ENCODE measurements at places on chromosomes 5 and 9.

DNA sequence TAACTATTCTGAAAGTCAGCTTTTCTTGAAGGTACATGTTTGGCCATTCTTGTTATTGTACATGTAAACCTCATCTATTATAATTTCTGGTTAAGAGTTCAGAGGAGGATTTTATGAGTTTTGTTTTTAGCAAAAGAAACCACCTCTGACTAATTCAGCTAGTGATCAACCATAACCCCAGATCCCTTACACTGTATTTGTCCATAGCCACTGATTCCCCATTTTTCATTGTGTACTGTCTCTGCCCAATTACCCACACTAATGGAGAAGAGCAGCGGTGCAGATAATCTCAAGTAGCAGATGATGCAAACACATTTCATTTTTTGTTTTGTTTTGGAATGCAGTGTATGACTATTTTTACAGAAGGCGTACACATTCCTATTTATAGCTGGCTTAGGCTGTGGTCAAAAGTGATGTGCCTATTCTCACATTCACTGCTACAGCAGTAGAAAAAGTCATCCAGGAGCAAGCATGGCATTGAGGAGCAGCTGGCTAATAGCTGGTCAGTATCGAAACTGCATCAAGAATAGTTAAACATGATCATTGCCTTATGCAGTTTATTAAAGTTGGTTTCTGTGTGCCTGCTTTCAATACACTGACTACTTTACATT lies 988.3 kb downstream of the DTWD2 start:
- DNase-seq = no peak

- DNase-seq = no peak
Measured at GRCh38 chr5:468401-468800, 25.4 kb downstream of the EXOC3 start.

DNA sequence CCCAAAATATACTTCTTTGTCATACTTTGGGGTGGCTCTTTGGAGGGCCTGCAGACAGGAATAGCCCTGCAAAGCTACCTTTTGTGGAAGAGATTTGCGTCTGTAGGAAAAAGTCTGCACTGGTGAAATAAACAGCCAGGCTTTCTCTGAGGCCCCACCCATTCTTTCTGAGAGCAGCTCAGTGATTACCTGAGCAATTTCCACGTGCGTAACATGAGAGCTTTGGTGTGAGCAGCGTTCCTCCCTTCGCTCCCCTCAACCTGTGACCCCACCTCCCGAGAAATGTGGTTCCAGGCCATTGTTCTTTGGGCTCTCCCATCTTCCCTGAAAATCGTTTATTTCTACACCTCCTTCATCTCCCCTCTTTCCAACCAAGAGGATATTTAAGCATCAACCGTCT lies 23.8 kb upstream of the FBP1 start:
- no peak for DNase-seq

DNA sequence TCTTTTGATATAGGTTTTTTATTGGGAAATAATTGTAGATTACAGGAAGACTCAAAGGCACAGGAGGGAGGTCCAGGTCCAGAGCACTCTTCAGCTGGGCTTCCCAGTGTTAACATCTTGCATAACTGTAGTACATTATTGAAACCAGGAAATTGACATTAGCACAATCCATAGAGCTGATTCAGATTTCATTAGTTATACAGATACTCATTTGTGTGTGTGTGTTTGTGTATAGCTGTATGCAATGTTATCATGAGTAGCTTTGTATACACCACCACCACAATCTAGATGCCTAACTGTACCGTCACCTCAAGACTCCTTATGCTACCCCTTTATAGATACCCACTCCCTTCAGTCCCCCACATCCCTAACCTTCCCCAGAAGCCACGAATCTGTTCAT lies 47.9 kb downstream of the SLC36A1 start:
- DNase-seq = no peak

DNA sequence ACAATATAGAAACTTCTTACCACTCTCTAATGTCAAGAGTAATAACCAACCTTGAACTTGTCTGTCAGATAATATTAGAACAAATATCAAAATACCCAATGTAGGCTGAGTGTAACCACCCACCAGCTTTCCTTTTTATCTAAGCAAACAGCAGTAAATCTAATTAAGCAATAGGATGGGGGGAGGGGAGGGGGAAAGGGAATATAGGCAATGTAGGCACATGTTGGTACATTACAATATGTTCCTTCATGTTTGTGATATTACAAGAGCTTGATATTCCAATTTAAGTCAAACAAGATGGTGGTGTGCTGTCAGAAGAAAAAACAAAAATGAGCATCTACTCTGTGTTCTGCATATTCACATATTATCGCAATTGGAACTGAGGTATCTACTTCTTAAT lies 158.2 kb downstream of the DENND1A start:
- DNase-seq = no peak

DNA sequence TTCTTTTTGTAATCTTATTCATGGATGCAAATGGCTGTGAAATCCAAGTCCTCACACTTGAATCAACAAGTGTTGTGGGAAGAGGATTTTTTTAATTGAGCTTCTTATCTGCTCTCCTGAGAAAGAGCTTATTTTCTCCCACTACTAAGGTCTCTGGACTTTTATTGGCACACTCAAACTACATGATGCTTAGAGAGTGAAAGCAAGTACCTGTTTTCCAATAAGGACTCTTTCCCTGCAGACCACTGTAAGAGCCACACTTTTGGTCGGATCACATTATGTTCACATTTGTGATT lies 546.4 kb upstream of the ARRDC3 start:
- no peak for DNase-seq

GRCh38 chr5:162638849-162639248 lies 571.3 kb downstream of the GABRG2 start:
- no peak for DNase-seq

- DNase-seq = no peak
Measured at GRCh38 chr9:21590058-21590996, 108.2 kb upstream of the IFNE start.

- DNase-seq = no peak
Measured at GRCh38 chr5:159961176-159962160, 45.2 kb downstream of the ADRA1B start.

DNA sequence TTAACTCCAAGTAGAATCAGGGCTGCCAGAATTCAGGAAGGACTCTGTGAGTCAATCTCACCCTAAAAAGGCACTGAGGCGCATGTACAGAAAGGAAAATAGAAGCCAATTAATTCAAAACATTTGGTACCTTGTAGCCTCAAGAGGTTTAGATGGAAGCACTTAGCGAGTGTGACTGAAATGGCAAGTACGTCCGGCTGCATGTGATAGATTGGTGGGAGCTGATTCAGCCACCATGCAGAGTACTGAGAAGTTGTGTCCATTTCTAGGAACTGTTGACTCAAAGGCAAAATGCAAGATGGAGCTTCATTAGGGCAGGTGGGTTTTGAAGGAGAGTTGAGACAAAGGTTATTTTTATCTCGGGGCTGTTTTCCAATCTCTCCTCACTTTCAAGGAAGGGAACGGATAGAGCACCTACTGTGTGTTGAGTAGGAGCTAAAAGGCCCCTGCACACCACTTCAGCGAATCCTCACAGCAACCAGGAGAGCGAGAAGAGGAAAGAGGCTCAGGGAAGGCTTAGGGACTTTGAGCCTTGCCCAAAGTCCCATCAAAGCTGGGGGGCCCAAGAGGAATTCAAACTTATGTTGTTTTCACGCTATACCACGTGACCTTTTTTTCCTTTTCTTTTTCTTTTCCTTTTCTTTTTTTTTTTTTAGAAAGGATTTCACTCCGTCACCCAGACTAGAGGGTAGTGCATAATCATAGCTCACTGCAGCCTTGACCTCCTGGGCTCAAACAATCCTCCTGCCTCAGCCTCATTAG lies 34.6 kb upstream of the CPEB4 start:
- no peak for DNase-seq

DNA sequence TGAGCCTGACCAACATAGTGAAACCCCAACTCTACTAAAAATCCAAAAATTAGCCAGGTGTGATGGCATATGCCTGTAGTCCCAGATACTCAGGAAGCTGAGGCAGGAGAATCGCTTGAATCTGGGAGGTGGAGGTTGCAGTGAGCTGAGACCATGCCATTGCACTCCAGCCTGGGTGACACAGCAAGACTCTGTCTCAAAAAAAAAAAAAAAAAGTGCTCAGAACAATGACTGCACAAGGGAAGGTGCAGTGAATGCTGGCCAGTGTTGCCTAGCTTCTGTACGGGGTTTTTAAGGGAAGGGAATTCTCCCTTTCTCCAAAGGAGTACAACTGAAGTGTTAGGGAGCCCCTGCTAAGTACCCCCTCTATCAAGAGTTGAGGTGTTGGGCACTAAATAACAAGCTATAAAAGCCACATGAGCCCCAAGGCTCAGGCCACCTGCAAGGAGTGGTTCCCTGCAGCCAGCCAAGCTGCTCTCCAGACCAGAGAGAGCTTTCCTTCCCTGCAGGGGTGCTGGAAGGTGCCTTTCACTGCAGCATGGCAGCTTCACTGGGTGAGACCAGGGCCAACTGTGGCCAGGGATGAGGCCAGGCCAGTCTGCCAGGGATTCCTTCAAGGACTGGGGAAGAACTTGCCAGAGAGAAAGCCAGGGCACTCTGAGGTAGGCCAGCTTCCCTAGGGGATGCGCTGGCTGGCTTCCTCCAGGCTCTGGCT lies 14.8 kb downstream of the GADD45G start:
- DNase-seq = no peak

GRCh38 chr5:148791696-148792095 lies 34.7 kb upstream of the ADRB2 start:
- no peak for DNase-seq

- no peak for DNase-seq
Measured at GRCh38 chr9:133341369-133342068, 5.5 kb upstream of the SURF6 start.

GRCh38 chr5:56522169-56522568 lies 289.0 kb upstream of the ANKRD55 start:
- no peak for DNase-seq

DNA sequence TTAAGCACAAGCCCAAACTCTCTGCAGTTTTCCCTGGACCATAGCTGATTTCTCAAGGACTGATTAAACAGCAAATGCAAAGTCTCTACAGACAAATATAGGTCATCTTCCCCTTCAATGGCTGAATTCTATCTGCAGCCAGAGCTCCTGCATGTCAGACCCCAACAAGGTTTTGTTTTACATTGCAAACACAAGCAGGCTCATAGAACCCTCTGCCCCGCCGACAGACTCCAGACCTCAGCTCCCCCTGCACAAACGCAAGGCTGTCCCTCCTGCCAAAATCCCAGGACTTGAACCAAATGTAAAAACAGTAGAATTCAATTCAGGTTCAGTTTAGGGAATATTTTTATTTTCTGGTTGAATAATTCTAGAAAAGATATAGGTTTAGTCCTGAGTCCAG lies 526.7 kb upstream of the TRPC7 start:
- no peak for DNase-seq

GRCh38 chr5:38424148-38425060 lies 132.0 kb downstream of the LIFR start:
- DNase-seq = no peak

DNA sequence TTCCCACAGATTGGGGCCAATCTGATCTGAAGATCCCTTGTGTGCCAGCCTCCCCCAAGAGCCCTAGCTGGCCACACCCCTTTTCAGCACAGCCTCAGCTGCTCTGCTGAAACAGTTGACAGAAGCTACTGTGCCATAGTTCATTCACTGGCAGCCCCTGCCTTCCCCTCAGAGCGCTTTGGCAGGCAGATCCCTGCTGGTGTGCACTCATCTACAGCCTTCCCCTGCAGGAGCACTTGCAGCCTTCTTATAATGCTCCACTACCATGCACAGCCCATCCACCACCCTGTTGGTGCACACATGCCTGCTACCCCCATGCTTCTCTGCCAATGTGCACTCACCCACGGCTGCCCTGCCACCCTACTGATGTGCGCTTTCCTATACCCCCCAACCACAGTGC lies 471.3 kb downstream of the MTRR start:
- no peak for DNase-seq

GRCh38 chr5:100827481-100827889 lies 75.6 kb downstream of the ST8SIA4 start:
- no peak for DNase-seq

- no peak for DNase-seq
Measured at GRCh38 chr9:133158695-133159094, 5.0 kb downstream of the GBGT1 start.

DNA sequence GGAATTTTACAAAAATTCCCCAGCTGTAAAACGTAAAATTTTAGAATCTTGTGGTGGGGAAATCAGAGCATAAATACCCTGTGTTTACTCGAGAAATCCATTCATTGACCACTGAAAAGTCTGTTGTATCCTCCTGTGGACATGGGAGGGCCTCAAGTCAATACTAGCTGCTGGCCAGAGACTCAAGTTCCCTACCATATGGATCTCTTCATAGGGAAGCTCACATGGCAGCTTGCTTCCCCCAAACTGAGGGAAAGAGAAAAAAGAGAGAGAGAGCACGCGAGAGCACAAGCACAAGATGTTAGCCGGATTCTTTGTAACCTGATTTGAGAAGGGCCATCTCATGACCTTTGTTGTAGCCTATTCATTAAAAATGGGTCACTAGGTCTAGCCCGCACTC lies 591.9 kb downstream of the LRRC70 start:
- DNase-seq = no peak

DNA sequence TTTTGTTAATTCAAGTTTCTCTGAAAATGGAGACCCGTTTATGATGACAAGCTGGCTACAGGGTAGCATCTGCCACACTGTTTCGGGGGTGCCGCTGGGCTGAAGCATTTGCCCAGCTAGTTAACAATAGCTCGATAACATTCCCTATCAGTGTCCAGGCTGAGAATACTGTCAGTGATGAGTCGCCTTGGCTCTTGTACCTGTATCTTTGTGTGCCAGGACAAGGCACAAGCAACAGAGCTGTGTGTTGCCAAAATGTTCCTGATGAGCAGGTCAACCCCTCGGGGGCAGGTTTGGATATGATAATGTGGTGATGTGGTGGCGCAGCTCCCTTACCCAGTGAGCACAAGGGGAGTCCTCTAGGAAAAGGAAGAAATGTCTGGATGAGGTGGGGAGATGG lies 7.0 kb downstream of the TGFBI start:
- no peak for DNase-seq

GRCh38 chr5:132103332-132103951 lies 29.9 kb downstream of the CSF2 start:
- peak; percentile 56 for DNase-seq

GRCh38 chr9:107914151-107914550 lies 424.6 kb upstream of the KLF4 start:
- DNase-seq = no peak

GRCh38 chr5:91641730-91642350 lies 258.7 kb upstream of the ARRDC3 start:
- peak; percentile 2 for DNase-seq

DNA sequence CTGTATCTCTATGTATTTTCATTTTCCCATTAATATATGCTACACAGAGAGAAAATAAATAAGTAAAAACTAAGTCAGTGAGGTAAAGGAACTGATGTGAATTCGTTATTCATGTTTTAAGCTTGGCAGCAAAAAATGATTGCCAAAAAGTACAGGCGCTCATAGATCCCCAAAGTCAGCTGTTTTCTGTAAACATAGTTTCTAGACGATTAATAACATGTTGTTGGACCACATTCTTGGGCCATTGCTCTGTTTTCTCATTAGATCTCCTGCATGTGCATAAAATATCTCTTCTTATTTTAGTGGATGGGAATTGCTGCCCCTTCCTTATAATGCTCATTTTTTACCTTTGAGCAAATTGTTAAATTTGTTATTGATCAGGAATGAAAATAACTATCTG lies 215.2 kb downstream of the TLE1 start:
- no peak for DNase-seq
